ENCODE measurements at places on chromosomes 16 and 17. TPM values are rescaled to one million over a fixed set of nuclear protein-coding genes. Genes with fewer than 3 reads are reported as not detected.

CD300LF gene
- total RNA-seq = 0.40 TPM

TMEM220 gene
- total RNA-seq = 4.0 TPM

VWA3A gene
- not detected for total RNA-seq

MGAT5B gene
- 0.20 TPM for total RNA-seq

RTN4RL1 gene
- 1.2 TPM for total RNA-seq

DRC3 gene
- total RNA-seq = 0.56 TPM

CLEC16A gene
- total RNA-seq = 17.7 TPM

TEX2 gene
- 20.2 TPM for total RNA-seq

CTRB1 gene
- 0.44 TPM for total RNA-seq

CASKIN1 gene
- total RNA-seq = 0.08 TPM

TSPOAP1 gene
- 2.6 TPM for total RNA-seq

TRPV2 gene
- total RNA-seq = 2.7 TPM

KRT39 gene
- not detected for total RNA-seq

AATF gene
- total RNA-seq = 32.7 TPM

GPT2 gene
- 92.0 TPM for total RNA-seq

CD300H gene
- not detected for total RNA-seq

ZNF207 gene
- 131 TPM for total RNA-seq

TPSD1 gene
- total RNA-seq = not detected

DNA sequence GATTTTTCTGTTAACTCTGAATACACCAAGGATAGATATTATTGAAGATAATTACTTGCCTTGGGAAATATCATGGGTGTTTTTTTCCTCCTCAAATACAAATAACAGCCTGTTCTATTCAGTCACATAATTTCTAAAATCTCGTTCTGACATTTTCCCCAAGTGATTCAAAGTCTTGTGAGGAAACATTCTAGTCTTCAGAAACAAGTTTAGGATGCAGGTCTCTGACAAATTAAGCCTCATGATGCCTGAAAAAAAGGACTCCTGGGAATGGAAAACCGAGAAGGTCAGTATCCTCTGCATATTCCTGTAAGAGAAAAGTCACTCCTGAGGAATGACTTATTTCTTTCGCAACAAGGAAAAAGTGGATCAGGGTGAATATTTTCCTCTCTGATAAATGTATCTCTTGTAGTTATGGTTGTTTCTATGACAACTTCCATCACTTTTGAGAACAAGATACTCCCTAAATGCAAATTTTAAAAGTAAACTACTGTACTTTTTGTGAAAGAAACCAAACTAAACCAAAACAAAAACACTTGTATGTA lies 384.6 kb downstream of the CNTNAP4 start:
- no peak for ATAC-seq

DNA sequence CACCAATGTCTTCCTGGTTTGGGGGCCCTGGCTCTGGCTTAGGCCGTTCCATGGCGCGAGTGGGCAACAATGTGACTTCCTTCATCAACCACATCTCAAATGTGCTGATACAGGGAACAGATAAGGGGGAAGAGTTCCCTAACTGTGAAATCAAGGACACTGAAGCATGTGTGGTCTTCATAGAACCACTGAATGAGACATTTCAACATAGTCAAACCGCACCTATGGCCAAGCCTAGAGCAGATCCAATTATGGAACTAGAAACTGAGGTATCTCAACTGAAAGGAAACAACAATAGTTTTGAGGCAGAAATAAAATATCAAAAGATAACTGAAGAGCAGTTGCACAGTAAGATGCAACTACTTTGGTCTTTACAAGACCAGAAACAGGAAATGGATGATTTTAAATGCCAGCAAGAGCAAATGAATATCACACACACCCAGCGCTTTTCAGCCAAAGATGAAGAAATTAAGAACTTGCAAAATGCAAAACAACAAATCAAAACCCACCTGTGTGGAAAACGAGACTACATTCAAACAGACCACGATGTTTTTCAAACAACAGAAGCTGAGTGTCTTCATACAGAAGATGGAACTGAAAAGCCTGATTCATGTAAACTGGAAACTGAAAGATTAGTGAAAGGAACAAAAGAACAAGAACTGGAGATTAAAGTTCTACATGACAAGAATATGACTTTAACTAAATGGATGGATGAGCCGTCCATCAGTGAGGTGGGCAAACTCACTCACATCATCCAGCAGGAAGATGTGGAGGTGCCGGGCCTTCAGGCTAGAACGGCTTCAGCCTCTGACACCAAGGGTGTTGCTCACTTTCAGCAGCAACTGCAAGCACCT lies 18.1 kb upstream of the LCMT1 start:
- ATAC-seq = no peak

DNA sequence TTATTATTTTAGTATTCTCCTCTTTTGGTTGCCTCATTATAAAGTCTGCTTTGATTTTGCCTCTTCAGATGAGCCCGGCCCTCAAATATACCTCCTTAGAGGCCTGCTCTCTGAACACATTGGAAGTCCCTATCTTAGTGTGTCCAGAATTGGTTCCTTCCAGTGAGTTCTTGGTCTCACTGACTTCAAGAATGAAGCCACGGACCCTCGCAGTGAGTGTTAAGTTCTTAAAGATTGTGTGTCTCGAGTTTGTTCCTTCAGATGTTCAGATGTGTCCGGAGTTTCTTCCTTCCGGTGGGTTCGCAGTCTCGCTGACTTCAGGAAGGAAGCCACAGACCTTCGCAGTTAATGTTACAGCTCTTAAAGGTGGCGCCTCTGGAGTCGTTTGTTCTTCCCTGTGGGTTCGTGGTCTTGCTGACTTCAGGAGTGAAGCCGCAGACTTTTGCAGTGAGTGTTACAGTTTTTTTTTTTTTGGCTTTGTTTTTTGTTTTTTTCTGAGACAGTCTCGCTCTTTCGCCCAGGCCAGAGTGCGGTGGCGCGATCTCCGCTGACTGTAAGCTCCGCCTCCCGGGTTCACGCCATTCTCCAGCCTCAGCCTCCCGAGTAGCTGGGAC lies 45.8 kb upstream of the NOS2 start:
- ATAC-seq = no peak

DNA sequence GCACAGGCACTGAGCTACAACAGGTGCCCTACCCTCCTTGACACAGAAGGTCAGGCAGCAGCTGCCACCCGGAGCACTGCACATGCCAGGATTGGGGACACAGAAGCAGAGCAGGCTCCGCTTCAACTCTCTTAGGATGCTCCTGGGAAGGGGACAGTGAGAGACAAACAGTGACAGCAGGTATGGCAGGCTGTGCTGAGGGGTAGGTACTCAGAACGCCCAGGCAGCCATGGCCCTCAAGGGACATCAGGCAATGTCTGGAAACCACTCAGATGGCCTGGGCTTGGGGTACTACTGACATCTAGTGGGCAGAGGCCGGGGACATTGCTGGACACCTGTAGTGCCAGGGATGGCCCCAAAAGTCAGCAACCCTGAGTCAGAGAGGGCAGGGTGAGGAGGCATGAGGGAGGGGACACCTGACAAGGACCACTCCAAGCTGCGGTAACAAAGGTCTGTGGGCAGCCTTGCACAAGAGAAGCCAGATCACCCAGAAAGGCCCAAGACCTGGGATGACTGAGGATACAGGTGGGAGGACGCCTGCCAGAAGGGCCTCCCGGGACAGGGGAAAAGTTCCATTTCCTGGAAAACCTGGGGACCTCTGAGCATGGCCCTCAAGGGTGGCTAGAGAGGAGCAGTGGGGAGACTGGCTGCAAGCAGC lies 21.2 kb downstream of the PEMT start:
- ATAC-seq = no peak

- no peak for ATAC-seq
These were observed 4.5 kb downstream of the NPTX1 start for GRCh38 chr17:80471922-80472321.

DNA sequence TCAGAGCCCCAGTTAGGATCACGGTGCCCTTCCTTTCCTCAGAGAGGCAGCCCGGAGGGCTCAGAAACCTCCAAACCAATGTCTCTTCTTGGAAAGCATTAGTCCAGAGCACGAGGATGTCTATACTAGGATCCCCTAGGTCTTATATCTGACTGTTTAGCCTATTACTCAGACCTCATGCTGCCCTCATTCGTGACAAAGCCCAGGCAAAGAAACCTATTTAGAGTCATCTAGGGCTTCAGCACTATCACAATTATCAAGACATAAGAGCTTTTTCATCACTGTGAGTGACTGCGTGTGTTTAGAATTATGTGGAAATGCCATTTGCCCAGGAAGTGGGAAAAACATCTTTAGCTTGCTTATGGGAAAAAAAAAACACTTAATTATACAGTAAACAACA lies 159.8 kb upstream of the NOL11 start:
- no peak for ATAC-seq

GRCh38 chr16:73553941-73554660 lies 506.2 kb upstream of the ZFHX3 start:
- no peak for ATAC-seq

GRCh38 chr17:43832976-43833829 lies at the start of gene MPP3:
TSS of gene MPP3 (minus strand) at chr17:43833146. CDS start at chr17:43831906, 1,240 bp downstream.
- peak; percentile 94 for ATAC-seq

DNA sequence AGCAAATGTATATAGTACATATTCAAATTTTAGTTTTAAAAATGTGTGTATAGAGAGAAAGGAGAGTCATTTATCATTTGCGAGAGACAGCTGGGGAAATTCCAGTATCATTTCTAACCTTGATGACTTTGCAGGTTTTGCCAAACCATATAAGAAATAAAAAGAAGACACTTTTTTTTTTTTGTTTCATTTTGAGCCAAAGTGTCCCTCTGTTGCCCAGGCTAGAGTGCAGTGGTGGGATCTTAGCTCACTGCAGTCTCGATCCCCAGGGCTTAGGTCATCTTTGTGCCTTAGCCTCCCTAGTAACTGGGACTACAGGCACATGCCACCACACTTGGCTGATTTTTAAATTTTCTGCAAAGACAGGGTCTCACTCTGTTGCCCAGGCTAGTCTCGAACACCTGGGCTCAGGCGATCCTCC lies 38.4 kb upstream of the VWA3A start:
- ATAC-seq = no peak

GRCh38 chr16:78365366-78365765 lies 265.9 kb downstream of the WWOX start:
- ATAC-seq = no peak

DNA sequence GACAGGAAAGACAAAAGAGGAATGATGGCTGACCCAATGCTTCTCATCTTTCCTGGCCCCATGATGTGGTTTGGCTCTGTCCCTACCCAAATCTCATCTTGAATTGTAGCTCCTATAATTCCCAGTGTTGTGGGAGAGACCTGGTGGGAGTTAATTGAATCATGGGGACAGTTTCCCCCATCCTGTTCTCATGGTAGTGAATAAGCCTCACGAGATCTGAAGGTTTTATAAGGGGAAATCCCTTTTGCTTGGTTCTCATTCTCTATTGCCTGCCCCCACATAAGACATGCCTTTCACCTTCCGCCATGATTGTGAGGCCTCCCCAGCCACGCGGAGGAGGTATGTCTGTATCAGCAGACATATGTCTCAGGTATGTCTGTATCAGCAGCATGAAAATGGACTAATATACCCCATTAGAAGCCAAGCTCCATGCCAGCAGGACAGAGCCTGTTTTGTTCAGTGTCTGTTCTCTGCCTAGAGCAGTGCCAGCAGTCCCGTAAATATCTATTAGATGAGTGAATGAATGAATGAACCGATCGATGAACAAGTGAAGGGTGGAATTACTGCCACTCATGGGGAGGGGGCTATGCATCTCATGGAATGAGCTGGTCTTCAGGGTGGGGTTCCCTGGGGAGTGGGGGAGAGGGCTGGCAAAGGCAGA lies 304.4 kb downstream of the SOX9 start:
- ATAC-seq = no peak

DNA sequence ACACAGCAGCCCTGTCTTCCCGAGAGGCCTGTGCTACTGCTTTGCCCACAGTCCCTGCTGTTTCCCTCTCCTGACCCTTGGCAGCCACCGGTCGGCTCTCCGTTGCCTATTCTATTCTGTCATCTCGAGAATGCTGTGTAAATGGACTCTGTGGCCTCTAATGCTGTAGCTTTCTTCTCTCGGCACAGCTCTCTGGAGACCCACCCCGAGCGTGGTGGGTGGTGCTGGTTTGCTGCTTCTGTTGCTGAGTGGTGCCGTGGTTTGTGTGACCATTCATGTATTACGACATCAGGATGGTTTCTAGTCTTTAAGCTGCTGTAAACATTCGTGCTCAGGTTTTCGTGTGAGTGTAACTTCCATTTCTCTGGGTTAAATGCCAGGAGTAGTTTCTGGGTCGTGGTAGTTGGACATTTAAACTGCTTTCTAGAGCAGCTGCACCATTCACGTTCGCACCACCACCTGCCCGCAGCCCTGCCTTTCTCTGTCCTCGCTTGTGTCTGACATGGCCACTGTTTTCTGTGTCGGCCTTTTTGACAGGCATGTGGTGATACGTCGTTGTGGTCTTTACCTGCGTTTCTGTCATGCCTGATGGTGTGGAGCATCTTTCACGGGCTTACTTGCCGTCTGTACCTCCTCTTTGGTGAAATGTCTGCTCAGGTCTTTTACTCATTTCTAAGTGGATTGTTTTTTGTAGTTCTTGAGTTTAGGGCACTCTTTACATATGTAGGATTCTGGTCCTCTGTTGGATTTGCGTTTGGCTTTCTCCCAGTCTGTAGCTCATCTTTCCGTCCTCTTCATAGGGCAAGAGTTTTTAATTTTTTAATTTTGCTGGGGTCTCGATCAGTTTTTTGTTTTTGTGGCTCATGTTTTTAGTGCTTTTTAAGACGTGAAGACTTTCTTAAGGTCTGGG lies 47.7 kb upstream of the ZNF750 start:
- no peak for ATAC-seq

DNA sequence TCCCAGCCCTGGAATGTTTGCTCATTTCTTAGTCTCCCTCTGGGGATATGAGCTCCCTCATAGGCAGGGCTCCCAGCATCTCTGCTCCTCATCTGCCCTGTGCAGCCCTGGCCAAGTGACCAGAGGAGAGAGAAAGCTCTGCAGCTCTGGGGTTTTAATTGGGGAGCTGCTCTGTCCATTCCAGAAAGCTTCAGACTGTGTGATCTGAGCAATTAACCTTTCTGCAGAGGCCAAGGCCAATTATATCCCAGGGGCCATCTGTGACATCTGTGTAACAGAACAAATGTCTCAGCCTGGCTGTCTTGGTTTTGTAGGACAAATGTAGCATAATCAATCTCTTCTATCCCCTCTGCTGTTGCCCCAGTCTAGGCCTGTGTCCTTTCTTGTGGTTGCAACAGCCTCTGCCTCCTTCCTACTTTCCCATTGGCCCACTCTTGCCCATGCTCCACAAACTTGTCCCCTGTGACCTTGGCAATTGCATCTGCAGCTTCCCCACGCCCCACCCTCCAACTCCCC lies 156.0 kb downstream of the GSG1L start:
- ATAC-seq = no peak

GRCh38 chr16:3457434-3458252 lies 14.2 kb downstream of the NAA60 start:
- ATAC-seq = peak; percentile 96

- peak; percentile 30 for ATAC-seq
These were observed 133.1 kb downstream of the ANKRD11 start for GRCh38 chr16:89357055-89357816.

DNA sequence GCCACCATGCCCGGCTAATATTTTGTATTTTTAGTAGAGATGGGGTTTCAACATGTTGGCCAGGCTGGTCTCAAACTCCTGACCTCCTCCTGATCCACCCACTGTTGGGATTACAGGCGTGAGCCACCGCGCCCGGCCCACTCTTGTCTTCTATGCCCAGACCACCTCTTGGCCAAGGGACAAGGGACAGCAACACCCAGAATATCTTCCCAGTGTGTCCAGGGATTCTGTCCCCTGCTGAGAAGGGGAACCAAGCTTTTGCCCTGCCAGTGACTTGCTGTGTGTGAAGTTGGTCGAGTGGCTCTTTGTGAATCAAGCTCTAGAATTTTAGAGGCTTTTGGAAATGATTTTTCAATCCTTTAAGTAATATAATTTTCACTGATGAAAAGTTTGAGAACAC lies 1.7 kb upstream of the MPO start:
- ATAC-seq = no peak

Measured in esophagus mucosa (tissue), 1 donor.